ENCODE measurements at places on chromosomes 5 and 9.

DNA sequence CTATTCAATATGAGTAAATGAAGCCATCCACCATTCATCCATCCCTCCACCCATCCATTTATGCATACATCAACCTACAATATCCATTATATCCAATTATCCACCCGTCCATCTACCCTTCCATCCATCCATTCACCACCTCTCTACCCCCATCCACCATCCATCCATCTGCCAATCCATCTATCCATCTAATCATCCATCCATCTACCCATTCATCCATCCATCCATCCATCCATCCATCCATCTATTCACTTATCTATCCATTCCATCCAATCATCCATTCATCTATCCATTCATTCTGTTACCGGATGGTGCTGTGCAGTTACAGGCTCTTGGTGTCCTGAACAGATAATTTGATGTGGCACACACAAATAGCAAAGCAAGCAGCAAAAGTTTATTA lies 10.7 kb downstream of the PAEP start:
- no peak for DNase-seq

DNA sequence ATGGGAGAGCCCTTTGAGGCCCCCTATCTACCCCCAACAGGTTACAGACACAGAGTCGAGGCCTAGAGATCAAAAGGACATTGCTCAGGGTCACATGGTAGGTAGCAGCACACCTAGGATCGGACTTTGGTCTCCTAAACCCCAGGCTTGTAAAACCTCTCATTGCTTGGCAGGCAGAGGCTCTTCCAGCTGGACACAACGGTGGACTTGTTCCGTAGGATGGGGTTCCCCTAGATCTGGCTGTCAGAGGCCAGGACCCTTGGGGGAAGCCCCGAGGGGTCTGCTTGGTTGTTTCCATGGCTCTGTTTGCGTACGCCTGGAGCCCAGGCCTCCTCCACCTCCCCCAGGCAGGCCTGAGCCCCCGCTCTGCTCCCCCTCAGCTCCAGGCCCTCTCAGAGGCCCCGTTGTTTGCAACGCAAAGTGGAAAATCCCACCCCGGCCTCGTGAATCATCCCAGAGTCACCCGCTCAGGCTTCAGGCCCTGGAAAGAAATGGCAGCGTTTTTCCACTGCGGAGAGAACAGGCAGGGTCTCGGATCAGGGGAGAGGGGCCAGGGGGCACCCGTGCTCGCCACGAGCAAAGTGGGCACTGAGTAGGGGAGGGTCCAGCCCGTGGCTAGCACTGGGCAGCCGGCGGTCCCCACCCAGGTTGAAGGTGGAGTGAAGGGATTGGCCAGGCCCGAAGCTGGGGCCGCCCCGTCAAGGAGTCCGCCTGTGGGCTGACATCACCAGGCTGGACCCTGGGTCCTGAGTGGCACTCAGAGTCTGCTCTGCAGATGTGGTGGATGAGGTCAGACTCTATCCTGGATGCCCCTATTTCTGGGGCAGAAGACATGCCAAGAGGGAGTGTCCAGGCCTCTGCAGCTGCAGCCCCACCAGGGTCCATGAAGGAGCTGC lies 19.8 kb downstream of the COL27A1 start:
- DNase-seq = no peak

- DNase-seq = no peak
Observed at GRCh38 chr9:72560086-72560485, 38.7 kb downstream of the TMC1 start.

- DNase-seq = no peak
Observed at GRCh38 chr9:121562301-121562700, 62.7 kb upstream of the GGTA1 start.

- no peak for DNase-seq
Observed at GRCh38 chr9:136011376-136011702, 50.2 kb upstream of the UBAC1 start.

- no peak for DNase-seq
Observed at GRCh38 chr5:159424123-159424522, 93.8 kb upstream of the IL12B start.

DNA sequence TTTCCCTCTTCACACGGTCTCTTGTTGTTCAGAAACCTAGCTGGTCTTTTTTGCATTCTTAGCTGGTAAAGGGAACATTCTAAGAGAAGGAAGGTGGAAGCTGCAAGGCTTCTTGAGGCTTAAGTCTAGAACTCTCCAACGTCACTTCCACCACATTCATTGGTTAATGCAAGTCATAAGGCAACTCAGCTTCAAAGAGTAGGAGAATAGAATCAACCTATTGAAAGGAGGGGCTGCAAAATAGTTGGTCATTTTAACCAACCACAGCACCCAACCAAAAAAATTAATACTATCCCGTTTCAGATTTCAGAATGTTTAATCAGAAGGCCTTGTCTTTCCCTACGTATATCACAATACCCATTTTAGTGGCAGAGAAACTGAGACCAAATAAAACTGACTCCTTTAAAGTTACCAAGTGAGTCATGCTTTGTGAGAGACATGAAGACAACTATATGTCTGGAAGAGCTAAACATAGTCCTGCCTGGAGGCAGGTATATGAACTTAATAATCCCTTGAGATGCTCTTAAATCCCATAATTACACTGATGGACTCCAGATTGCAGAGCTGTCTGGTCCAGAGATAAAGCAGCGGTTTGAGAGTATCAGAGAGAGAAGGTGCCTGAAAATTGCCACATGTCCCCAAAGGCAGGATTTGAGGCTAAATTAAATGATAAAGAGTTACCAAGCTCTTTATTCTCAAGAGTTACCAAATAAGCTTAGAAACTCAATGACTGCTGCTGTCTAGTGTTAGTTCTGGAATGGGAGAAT lies 14.4 kb downstream of the DOCK8 start:
- no peak for DNase-seq

- DNase-seq = no peak
Observed at GRCh38 chr5:89844548-89844947, 565.0 kb downstream of the CETN3 start.

GRCh38 chr9:98057138-98057799 lies 737 bp downstream of the NANS start:
- DNase-seq = no peak
